ENCODE measurements at places on chromosomes 5 and 9.

DNA sequence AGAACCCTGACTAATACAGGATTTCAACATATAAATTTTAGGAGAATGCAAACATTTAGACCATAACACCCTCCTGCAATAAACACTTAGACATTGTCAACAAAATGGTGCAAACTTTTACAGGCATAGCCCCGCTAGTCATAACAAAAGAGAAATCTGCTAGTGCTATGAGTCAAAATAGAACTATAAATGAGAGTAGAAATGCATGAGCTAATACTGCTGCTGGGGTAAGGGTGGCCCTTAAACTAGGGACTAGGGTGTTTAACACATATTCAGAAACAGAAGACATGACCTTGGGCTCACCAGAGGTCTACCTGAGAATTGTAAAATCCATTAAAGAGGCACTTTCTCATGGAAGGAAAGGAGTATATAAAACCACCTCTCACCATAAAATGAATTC lies 131.6 kb downstream of the TLR4 start:
- no peak for DNase-seq

DNA sequence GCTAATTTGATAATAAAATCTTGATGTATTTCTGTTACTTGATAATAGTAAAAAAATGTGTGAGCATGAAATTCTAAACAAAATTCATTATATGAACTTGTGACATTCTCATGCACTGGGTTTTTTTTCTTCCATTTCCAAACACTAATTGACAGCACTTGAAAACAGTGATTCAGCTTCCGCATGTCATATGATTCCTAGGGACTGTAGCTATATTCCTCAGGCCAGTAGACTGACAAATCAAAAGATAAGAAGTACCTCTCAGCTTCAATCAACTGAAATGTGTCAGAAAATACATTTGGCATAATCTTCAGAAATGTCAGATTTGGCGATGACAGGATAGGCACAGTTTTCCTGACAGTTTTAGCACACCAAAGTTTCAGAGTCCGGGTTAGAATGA lies 52.5 kb downstream of the EFNA5 start:
- DNase-seq, result no peak

- no peak for DNase-seq
Observed at GRCh38 chr5:42026446-42026845, 101.4 kb downstream of the FBXO4 start.

- DNase-seq, result no peak
Observed at GRCh38 chr9:124869986-124870560, 8.1 kb downstream of the ARPC5L start.

- DNase-seq, result no peak
Observed at GRCh38 chr9:37324261-37324683, 98.2 kb upstream of the GRHPR start.

DNA sequence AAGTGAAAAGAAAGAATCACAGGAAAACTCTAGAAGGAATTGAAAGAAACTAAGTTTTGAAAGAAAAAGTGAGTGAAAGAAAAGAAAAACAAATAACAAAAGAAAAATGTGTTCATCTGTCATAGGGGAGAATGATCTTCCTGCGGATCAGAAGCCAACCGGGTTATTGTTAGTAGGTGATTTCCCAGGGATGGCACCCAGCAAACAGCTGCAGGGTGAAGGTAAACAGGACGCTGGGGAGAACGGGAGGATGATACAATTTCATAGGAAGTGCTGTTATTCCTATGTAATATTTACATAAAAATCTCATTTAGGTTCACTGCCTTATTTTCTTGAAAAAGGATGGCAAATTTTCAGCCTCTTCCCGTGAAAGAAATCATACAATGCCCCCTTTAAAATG lies 72.4 kb upstream of the LHFPL2 start:
- DNase-seq, result no peak

GRCh38 chr5:94391996-94392395 lies 226.4 kb downstream of the KIAA0825 start:
- no peak for DNase-seq
